Muscle of back (tissue), 13 donors: ENCODE measurements at places on chromosomes 11 and 22.

GRCh38 chr11:117662255-117662654, 134.8 kb downstream of the DSCAML1 start:
- DNase-seq = no peak

GRCh38 chr11:132284048-132284447, 913.6 kb downstream of the NTM start:
- DNase-seq = no peak

GRCh38 chr11:6708876-6709275, 25.7 kb upstream of the MRPL17 start:
- no peak for DNase-seq

GRCh38 chr11:124470561-124471227, 25.2 kb upstream of the OR8B8 start:
- peak; percentile 70 for DNase-seq

DNA sequence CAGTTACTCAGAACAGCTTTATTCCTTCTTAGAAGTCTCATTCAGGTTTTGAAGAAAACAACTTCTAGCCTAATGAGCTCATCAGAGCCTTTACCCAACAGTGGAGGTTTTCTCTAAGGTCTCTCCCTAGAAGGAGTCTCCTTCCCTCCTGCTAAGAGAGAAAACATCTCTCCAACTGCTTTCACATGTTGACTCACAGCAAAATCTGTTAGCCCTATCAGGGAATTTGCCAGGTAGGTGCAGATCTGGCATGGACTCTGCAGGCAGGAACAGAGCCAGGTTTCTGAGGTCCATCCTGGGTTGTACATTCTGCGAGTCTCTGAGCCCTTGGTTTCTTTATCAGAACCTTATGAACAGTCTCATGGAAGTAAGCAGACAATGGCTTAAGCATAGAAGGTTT, 214.4 kb downstream of the HIPK3 start:
- no peak for DNase-seq

- DNase-seq = no peak
Measured at GRCh38 chr11:13680501-13681264, 12.2 kb downstream of the FAR1 start.
